ENCODE measurements at places on chromosomes 7 and 10.

- DNase-seq = peak; percentile 82
Observed at GRCh38 chr7:55441774-55442522, 76.8 kb downstream of the LANCL2 start.

GRCh38 chr7:128880791-128881457 lies 18.3 kb downstream of the ATP6V1F start:
- DNase-seq = no peak

- no peak for DNase-seq
Observed at GRCh38 chr10:112208997-112209396, 25.4 kb upstream of the GPAM start.

DNA sequence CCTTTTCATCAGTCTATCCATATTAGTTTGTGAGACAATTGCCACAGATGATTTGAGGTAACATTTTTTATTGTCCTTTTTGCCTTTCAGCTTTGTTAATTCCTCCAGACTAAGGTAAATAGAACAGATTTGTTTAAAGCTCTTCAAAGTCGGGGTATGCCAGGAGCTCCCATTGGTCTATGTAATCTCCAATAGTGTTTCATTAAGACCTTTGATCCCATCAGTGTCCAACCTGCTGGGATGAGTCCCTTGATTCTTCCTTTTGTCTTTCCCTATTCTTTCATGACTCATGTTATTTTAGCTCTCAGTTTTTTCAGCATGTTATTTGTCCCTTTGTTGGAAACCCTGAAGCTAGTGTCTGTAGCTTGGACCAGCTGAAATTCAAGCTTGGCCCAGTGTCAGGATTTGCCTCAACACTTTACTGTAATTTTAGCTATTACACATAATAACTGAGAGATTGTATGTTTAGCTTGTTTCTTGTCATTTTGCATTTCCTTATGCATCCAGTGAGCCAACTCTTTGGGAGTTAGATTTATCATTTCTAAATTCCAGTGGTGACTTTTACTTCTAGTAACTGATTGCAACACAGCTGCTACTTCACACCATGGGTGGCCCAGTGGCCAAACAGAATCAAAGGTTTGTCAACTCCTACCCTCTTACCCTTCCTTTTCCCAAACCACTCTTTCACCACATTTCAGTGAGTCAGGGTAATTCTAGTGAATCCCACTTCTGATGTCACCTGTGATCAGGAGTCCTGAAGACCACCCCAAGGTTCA lies 15.3 kb downstream of the AGBL3 start:
- DNase-seq = no peak

- no peak for DNase-seq
Observed at GRCh38 chr10:61898435-61898778, 3.1 kb upstream of the ARID5B start.

DNA sequence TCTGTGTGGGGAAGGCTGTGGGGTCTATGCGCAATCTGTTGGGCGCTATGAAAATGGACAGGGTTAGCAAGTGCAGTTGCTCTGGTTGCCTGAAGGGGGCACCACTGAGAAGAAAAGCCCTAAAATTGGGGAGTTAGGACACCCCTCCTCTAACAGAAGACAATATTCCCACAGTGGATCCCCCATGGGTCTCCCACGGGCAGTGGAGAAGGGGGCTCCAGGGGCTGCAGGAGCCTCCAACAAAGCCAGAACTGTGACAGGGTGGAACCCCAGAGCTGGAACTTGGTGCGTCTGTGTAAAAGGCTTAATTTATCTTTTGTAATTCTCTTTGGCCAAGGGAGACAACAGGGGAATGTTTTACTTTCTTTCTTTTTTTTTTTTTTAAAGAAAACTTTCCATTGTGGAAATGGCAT lies 12.5 kb upstream of the COL13A1 start:
- no peak for DNase-seq

DNA sequence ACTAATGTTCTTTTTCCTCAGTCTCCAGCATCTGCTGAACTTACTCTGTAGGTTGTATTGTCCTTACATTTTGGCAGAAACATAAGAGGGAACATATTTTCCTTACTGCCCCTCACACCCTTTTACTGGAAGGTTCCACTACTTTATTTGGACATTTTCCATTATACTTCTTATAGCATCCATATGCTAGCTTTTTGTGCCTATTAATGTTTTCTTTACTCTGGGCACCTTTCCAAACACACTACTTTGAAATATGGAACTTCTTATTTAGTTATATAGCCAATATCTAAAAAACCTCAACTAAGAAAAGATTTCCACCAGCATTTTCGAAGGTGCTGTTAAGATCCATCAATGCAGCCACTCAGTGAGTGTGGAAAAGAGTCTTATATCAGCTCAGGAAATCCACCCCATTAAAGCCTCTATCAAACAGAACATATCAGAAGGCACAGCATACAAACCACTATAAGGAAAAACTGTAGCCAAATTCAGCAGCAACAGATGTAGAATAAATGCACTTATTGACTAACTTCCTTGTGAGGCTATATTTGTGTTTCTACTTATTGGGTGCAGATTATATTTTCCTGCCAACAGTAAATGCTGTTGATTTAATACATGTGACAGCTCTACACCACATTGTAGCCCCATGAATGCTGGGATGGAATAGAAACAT lies 272.5 kb upstream of the SEMA3E start:
- no peak for DNase-seq

GRCh38 chr7:146146831-146147486 lies 30.4 kb downstream of the CNTNAP2 start:
- peak; percentile 2 for DNase-seq

DNA sequence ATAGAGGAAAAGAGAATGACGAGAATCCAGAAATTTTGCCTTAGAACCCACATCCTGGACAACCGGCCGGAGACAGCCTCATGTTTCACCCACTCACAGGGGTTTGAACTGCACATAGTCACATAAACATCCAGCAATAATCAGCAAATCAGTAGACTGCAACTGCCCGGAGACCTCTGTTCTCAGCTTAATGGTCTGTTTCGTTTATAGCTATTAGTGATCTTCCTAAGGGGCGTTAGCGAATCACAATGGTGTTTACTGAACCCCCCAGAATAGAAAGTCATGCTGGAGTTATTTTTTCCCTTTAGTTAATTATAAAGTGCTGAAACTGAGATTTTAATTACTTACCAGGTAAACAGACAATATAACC lies 98.4 kb downstream of the SFMBT2 start:
- DNase-seq = no peak

- no peak for DNase-seq
Observed at GRCh38 chr7:109964780-109965179, 1126.1 kb upstream of the LRRN3 start.

DNA sequence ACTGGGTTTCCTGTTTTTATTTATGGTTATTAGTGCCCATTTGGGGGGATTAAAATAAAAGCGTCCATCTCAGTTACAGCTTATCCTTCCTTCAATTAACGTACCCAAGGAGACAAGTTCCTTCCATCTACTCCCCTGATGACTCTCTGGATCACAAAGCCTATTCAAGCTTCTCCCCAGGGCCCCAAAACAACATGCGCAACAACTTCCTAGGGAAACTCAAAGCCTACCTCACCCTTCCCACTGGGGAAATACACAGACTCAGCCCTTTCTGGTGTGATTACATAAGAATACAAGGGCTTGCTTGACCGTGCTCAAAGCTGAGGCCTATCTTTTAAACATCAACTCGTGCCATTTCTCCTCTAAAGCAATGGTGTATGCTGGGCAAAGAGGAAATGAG lies 112.4 kb downstream of the CDK6 start:
- no peak for DNase-seq

DNA sequence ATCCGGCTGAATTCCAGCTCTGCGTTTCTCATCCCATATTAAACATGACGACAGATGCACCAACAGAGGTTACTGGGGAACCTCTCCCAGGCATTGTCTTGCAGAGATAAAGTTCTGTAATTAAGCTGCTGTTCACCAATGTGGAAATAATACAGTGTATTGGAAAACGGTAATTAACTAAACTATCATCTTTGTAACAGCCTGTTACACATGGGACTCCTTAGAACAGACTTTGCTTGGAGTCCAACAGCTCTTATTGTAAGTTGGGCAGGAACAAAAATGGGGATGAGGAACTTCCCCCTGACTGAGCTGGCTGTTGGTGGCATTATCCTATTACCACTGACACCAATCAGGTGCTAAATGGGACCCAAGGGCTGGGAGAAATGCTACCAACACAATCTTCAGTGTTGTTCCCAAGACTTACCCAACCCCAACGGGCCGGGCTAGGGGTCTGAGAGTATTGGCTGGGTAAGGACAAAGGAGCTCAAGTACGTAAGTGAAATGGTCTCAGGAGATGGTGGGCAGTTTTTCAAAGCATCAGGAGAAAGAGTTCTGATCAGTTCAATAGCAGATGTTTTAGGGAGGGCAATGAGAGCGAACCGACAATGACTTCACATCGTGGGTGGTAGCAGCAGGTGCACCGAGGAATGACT lies 759.4 kb downstream of the GRID1 start:
- no peak for DNase-seq

DNA sequence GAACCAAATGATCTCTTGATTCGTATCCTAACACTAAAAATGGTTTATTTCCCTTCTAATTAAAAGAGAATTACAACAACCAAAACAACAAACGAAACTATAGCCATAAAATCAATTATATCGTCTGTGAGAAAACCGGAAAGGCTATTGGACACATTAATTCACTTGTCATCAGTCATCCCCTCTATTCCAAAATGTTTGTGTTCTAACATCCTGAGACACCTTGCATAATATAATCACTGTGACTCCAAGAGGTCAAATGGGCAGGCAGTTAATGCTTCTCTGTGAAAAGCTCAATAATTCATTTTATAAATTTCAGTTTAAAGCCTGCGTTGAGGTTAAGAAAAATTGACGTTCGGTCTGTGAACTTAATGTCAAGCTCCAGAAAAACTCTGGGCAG lies 463 bp upstream of the LRRTM3 start:
- no peak for DNase-seq

- DNase-seq = no peak
Observed at GRCh38 chr10:122082616-122083477, 93.9 kb downstream of the TACC2 start.

- DNase-seq = no peak
Observed at GRCh38 chr10:60898321-60898720, 45.7 kb downstream of the RHOBTB1 start.

- no peak for DNase-seq
Observed at GRCh38 chr7:93856323-93856722, 34.2 kb downstream of the TFPI2 start.

- no peak for DNase-seq
Observed at GRCh38 chr7:116030651-116031276, at the start of gene TFEC. Gene TFEC, minus strand, starts transcription at chr7:116030763. Its CDS starts 46,322 bp downstream, at chr7:115984441.

- DNase-seq = no peak
Observed at GRCh38 chr7:140276001-140276400, 99.2 kb upstream of the KDM7A start.

- no peak for DNase-seq
Observed at GRCh38 chr10:132329565-132330485, 2.2 kb upstream of the LRRC27 start.

- no peak for DNase-seq
Observed at GRCh38 chr10:123901621-123902020, 10.0 kb upstream of the CPXM2 start.

DNA sequence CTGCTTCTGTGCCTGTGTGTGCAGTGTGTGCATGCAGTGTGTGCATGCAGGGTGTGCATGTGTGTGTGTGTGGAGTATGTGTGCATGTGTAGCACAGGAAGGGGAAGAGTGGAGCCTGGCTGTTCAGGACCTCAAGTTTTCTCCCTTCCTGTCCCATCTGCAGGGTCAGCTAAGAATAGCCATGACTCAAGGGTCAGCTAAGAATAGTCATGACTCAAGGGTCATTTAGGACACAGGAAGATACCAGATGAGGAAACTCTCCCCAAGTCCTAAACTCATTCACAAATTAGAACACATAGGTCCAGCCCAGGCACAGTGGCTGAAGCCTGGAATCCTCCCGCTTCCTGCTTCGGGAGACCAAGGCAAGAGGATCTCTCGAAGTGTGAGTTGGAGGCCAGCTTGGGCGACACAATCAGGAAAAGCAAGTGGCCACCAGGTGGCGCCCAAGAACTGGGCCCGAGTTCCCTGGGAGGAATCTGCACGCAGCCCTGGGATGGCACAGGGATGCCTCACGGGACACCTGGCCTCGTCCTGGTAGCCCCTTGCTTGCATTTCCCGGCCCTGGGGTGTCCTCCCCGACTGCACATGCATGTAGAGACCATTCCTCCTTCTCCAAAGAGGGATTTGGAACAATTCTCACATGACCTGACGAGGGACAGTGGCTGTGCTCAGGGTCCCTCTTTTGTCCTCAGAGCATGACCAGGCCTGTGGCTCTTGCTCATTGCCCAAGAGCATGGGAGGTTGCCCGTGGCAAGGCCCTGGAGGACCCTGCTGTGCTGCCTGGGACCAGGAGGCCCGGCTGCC lies 21.4 kb upstream of the VOPP1 start:
- DNase-seq = peak; percentile 55

- no peak for DNase-seq
Observed at GRCh38 chr7:94130716-94131115, 126.6 kb upstream of the BET1 start.

DNA sequence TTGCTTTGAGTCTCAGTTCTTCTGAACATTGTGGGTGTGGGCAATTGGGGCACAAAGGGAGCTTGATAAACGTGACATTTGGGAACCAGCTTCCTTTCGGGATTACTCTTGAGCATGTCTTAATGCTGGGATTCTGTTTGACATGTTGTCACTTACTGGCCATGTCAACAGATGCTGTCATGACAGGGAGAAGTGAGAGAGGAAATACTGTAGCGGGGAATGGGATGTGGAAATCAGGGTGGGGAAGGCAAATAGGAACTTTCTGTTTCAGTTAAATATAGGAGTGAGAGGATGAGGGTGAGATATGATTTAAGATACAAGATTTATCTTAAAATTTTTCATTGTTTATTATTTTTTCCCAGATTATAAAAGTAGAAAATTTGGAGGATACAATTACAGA lies 83.9 kb downstream of the SEC23IP start:
- DNase-seq = no peak

DNA sequence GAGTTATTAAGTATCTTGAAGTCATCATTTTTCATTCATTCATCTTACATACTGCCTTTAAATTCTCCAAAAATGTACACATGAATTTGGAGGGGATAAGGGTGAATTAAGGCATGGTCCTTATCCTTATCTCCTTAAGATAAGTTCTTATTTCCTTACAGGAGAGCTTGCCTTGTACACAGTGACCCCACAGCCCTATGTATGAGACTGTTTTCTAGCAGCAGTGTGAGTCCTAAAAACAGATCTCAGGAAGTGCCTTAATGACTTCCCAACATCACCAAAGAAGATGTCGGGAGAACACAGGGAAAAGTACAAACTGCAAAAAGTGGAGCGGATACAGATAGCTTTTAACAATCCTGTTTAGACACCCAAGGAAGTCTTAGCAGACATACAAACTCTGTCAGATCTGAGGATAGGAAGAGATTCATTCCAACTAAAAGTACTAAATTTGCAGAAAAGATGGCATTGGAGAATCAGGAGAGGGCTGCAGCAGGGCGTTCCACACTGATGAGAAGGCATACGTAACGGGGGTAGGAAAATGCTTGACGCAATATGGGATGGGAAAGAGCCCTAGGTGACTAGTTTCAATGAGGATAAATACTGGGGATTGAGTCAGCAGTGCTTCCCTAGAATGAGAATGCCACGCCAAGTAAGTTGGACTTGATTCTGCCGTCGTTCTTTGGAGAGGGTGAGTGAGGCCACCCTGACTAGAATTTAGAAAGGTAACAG lies 570.2 kb downstream of the PARD3 start:
- no peak for DNase-seq

GRCh38 chr7:24580283-24580946 lies 7.2 kb downstream of the PALS2 start:
- DNase-seq = no peak

Data from AG08396 (cell line).